Stimulated activated CD8-positive, alpha-beta memory T cell treated with anti-CD3 and anti-CD28 coated beads, Interleukin-15, amount 100 ng/mL, for 24 hours (primary cell): ENCODE measurements at places on chromosomes 6 and 20.

GRCh38 chr20:8361006-8361652 is 229.1 kb downstream of the PLCB1 start:
- DNase-seq: no peak

GRCh38 chr20:25320035-25320800 is 70.4 kb downstream of the ABHD12 start:
- DNase-seq: no peak

GRCh38 chr6:20172842-20173456 is 39.3 kb downstream of the MBOAT1 start:
- DNase-seq: no peak

- DNase-seq: no peak
Observed at GRCh38 chr6:47780510-47781356, 1.1 kb upstream of the OPN5 start.

- no peak for DNase-seq
Observed at GRCh38 chr20:2879146-2879545, 5.9 kb downstream of the PTPRA start.

DNA sequence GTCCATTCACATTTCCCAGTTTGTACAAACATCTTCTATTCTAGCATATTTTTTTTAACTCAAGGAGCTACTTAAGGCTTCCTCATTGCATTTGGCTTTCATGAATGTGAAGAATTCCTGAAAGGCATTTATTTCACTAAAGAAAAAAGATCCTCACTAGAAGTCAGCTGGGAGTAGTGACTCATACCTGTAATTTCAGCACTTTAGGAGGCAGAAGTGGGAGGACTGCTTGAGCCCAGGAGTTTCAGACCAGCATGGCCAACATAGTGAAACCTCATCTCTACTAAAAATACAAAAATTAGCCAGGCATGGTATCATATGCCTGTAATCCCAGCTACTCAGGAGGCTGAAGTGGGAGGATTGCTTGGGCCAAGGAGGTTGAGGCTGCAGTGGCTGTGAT is 30.9 kb upstream of the XRN2 start:
- DNase-seq: no peak

- no peak for DNase-seq
Observed at GRCh38 chr6:41599015-41599851, 39.0 kb upstream of the MDFI start.

DNA sequence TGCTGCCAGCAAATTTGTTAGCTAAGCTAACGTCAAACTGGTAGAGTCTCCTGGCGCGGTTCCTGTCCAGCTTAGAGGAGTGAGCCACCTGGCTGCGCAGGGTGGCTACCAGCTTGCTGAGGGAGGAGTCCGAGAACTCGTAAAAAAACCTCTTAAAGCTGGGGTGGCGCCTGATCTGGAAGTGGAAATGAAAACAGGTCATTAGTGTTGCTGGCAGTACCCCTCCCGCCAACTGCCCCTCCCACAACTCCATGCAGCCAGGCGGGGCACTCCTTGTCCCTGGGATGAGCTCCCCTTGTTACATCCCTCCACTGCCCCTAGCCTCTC is 17.3 kb downstream of the BNIP5 start:
- no peak for DNase-seq

GRCh38 chr20:35690265-35690664 is 8.9 kb downstream of the NFS1 start:
- DNase-seq: no peak

- no peak for DNase-seq
Observed at GRCh38 chr6:74467533-74468215, 738.2 kb downstream of the COL12A1 start.

DNA sequence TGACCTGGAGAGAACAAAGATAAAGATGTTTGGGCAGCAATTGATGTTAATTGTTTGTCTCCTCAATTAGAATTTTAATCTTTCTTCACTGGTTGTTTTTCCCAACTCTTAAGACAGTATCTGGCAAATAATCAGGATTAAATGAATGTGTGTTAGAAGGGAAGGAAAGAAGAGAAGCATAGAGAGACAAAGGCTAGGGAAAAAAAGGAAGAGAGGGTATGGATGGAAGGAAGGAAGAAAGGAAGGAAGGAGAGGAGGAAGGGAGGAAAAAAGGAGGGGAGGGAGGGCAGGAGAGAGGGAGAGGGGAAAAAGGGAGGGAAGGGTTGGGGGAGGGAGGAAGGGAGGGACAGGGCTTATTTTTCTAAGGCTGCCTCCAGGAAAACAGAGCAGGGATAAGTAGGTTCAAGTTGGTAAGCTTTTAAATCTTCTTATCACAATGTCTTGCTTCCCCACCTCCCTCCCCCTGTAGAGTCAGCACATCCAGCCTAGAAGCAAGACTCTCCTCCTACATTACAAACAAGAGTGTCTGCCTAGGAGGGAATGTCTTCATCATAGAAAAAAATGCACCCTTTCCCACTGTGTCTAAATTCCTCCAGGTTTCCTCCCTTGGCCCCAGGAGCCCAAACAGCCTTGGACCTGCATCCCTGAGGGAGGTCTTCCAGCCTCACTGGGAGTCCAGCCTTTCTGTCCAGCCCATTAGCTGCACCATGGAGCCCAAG is 447.8 kb upstream of the JARID2 start:
- no peak for DNase-seq

DNA sequence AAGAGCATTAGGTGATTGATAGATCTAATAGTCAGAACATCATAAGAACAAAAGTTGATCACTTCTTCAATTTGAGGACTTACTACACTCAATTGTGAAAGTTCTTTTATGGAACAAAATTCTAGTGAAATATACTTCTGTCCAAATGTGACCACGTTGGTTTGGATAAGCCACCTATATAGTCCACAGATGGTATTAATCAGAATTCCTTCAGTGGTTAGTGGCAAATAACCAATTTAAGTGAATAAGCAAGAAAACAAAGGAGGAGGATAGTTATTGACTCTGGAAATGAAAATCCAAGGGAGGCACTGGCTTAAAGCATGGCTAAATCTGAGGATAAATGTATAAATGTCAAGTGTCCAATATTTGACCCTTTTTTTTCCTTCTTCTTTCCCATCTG is 268.5 kb upstream of the MARCKS start:
- DNase-seq: no peak

DNA sequence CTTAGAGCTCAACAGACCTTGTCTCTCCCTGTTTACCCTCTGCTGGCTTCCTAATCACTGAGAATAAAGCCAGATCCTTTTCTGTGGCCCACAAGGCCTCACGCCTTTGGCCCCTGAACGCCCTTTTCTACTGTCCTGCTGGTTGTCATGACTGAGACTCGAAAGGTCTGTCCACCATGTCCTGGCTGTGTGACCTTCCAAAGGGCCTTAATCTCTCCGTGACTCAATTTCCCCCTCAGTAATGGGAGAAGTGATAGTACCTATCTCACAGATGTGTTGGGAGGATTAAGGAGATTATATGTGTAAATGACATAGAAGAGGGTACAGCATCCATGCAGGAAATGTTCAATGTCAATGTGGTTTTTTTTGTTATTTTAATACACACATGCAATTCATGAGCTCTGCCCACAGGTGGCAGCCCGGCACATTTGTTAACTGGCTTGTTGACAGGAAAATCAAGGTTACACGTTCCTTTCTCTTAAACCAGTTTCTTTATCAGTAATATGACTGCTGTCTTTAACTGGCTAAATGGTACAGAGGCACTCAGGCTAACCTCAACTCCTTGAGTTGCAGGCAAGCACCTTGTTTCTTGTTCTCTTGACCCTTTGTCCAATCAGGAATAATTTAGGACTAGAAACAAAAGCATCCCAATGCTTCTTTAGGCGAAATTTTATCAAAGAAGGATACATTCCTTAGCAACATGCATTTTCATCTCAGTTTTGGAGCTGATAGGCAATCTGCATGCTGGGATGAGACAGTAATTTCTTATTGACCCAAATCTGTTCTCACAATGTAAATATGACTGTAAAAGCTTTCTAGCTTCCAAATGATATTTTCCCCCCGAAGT is 16.6 kb downstream of the SLC22A1 start:
- peak; percentile 24 for DNase-seq

DNA sequence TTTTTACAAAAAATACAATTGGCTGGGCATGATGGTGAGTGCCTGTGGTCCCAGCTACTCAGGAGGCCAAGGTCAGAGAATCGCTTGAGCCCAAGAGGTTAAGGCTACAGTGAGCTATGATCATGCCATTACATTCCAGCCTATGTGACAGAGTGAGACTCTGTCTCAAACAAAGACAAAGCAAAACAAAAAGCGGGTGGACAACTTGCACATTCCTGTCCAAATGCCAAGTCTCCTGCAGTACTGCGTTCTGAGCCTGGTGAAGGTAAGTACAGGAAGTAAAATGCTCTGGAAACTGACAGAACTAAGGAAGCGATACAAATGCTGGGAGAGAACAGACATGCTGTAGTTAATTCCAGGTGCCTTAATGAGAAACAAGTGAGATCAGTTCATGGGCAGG is 20.4 kb upstream of the TMEM242 start:
- DNase-seq: no peak

DNA sequence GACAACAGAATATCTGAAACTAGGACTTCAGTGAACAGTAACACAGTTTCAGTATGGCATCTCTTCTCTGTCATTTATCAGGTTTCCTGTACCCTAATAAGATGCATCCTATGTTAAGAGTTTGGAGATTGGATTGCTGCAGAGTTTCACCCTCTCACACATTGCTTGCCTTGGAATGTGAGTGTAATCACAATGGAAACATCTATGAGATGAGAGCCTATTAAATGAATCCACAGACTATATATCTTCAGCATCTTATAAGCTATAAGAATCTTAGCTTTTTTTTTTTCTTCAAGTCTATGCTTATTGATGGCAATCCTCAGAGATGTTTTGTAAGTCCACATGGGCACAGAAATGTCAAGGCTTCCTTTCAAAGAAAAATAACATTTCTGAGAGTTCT is 292.5 kb downstream of the PRKN start:
- DNase-seq: no peak

DNA sequence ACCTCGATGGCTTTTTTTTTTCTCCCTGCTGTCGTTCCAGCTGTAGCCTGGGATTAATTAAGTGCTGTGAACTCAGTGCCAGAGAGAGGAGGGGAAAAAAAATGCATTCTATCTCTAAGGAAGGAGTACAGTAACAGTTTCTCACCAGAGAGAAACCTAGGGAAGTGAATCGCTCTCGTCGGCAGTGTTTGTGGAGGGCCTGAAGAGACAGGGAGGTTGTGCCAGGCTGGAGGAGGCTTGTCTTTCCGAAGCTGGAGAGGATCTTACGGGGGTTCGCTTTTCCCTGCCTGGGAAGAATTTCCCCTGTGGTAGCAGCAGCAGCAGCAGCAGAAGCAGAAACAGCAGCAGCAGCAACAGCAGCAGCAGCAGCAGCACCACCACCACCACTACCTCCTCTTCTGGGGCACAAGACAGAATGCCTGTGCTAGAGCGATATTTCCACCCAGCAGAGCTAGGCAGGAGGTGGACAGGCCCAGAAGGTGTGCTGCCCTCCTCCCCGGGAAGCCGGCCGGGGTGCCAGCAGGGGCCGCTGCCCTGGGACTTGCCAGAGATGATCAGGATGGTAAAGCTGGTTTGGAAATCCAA is 186.5 kb downstream of the PDE7B start:
- no peak for DNase-seq

DNA sequence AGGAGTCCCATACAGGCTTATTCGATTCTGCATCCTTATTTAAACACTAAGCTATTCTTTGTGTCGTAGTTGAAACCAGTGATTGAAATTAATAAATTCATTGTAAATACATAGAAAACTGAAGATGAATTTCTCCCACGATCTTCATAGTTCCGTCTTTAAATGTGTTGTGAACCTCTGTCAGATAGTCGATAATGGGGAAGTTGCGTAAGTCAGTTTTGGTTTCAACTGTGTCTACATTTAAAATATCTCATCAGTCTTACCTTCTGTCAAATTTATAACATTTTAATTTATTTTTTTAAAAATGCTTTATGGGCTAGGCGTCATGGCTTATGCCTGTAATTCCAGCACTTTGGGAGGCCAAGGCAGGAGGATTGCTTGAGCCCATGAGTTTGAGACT is 12.7 kb downstream of the STX11 start:
- DNase-seq: no peak

DNA sequence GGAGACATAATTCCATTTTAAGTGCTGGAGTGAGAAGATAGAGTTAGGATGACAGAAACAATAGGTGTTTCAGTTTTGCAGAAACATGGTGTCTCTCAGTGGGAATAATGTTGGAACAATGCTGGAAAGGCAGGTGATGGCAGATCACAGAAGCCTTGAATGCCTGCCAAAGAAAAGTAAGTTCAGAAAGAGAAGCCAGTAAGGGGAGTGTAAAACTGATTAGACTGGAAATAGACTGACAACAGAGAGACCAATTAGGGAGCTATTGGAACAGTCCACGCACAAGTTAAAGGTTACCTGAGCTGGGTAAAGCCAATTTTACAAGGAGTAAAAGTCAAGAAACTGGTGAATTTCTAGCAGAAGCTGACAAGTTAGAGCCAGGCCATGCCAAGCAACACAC is 142.9 kb downstream of the TFAP2A start:
- no peak for DNase-seq

- no peak for DNase-seq
Observed at GRCh38 chr6:134029495-134030455, 22.6 kb downstream of the SLC2A12 start.

- no peak for DNase-seq
Observed at GRCh38 chr6:33602180-33602579, 18.9 kb upstream of the ITPR3 start.

- DNase-seq: no peak
Observed at GRCh38 chr6:113281014-113281413, 576.1 kb upstream of the MARCKS start.

DNA sequence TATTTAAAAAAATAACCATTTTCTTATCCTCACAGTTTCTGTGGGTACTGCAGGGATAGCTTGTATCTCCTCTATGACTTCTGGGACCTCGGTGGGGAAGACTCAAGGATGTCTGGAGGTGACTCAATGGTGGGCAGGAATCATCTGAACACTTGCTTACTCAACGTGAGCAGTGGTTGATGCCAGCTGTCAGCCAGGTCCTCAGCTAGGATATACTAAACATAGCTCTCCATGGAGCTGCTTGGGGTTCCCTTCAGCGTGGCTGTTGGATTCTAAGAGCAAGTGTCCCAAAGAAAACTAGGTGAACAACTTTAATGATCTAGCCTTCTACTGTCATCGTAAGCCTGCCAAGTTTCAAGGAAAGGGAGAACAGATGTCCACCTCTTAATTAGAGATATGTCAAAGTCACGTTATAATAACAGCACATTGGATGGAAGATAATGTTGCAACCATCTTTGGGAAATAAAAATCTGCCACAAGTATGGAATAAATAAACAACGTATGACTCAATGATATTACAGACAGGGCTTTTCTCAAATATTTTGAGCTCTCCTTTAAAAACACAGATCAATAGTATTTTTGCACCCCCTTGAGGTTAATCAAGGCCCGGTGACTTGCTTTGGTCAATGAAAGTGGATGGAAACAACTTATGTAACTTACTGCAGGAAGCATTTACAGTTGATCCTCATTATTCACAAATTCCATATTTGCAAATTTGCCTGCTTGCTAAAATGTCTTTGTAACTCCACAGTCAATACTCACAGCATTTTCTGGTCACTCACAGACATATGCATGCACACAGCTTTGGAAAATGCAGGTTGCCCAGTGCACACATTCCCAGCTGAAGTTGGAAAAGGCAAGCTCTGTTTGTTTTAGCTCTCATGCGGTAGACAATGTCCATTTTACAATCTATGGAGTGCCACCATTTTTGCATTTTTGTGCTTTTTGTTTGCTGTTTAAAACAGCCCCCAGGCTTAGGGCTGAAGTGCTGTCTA is 6.6 kb upstream of the HEBP2 start:
- no peak for DNase-seq
